ENCODE measurements at places on chromosomes 2 and 18.

GRCh38 chr18:31504455-31505147, 6.6 kb downstream of the DSG2 start:
- DNase-seq = no peak

DNA sequence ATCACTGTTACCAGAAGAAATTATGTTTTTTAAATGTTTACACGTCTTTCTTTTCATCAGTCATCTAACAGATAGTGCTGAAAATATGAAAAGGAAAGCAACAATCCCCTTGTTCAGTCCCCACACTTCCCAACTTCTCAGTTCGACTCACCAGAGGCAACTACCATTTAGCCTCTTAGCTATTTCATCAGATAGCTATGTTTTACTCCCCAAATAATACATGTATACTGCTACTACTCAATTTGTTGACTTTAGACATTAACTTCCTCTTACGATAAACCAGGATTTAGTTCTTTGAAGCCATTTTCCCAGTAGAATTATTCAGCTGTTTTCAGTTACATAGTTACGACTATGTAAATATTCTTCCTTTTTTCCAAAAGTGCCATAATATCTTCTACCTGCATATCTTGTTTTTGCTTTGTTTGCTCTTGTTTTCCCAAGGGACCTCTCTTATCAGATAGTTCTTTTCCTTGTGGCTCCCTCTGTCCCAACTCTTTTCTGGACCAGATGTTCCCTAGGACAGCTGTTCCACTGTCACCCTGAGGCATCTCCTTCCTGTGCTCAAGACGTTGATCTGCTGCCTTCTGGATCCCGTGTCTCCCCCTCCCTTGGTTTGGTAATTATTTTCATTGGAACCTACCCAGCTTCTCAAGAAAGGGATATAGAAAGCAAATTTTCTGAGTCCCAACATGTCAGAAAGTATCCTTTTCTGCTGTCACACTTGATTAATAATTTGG, 289.3 kb upstream of the TANK start:
- DNase-seq = peak; percentile 37

DNA sequence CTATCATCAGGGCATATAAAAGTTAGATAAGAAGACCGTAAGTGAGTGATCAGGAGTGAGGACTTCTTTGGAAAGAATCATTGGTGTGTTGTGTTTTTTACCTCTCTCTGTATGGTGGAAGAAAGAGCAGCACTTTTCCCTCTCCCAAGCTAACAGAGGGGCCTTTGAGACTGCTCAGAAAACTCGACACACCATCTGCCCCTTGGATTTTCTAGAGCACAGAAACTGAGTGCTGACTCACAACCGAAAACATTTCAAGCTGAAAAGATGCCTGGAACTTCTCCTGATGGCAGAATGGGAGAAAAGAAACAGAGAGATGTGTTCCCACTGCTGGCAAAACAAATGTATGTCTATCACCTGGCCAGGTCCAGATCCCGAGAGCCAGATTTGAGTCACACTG, 156.6 kb downstream of the DNAH7 start:
- DNase-seq = no peak

- DNase-seq = no peak
Observed at GRCh38 chr2:24840164-24840869, 47.1 kb downstream of the CENPO start.

GRCh38 chr2:145692971-145693478, 1173.1 kb upstream of the ZEB2 start:
- DNase-seq = peak; percentile 72

- no peak for DNase-seq
Observed at GRCh38 chr2:64439194-64439593, 14.8 kb upstream of the LGALSL start.

DNA sequence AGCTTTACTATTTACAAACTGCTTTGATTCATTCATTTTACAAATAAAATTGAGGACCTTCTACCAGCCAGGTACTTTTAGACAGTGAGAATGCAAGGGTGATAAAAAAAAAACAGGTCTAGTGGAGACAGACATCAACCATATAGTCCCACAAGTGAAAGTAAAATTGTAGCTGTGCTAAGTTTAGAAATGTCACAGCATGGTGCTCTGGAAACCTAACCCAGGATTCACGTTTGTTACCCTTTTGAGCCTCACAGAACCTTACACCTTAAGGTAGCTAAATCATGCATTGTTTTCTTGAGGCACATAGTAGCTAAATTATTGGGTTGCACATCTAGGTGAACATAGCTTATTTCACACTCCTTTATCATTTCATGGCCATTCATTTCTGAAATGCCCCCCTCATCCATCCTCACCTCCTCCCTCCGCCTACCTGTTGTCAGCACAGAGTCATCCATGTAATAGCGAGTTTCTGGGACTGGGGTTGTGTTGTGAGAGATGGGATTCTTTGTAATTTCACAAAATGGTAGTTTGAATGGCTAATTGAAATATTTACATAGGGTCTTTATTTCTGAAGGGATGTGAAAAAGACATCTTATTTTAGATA, 7.1 kb downstream of the MTA3 start:
- no peak for DNase-seq

All from mesenchymal stem cell (in vitro differentiated cells and primary cell).